ENCODE measurements at places on chromosomes 5 and 9.

DNA sequence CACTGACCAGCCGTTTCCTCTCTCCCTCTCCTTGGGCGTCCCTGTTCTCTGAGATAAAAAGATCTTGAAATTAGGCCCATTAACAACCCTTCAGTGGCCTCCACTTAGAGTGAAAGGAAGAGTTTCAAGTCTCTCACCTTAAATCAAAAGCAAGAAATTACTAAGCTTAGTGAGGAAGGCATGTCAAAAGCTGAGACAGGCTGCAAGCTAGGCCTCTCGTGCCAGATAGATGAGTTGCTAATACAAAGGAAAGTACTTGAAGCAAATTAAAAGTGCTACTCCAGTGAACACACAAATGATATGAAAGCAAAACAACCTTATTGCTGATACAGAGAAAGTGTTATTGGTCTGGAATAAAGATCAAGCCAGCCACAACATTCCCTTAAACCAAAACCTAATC lies 331.3 kb upstream of the SEMA6A start:
- DNase-seq: no peak

GRCh38 chr9:114046875-114047274 lies 31.2 kb downstream of the AMBP start:
- no peak for DNase-seq

GRCh38 chr5:123452401-123452800 lies 29.2 kb upstream of the CEP120 start:
- DNase-seq: no peak

GRCh38 chr9:9099646-9100045 lies 1300.1 kb upstream of the DMAC1 start:
- no peak for DNase-seq

DNA sequence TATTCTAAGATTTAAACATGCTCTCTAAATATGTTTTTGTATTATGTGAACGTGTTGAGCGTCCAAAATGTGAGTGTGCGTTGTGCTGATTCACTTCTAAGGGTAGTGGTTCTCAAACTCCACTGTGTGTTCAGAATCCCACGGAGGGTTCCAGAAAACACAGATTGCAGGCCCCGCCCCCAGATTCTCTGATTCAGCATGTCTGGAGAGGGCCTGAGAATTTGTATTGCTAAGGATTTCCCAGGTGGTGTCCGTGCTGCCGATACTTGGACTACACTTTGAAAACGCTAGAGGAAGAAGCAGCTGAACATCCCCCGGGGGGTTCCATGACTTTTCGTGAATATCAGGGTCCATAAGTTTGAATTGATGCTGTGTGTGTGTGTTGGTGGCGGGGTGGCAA lies 1043.2 kb upstream of the WWC1 start:
- DNase-seq: no peak

DNA sequence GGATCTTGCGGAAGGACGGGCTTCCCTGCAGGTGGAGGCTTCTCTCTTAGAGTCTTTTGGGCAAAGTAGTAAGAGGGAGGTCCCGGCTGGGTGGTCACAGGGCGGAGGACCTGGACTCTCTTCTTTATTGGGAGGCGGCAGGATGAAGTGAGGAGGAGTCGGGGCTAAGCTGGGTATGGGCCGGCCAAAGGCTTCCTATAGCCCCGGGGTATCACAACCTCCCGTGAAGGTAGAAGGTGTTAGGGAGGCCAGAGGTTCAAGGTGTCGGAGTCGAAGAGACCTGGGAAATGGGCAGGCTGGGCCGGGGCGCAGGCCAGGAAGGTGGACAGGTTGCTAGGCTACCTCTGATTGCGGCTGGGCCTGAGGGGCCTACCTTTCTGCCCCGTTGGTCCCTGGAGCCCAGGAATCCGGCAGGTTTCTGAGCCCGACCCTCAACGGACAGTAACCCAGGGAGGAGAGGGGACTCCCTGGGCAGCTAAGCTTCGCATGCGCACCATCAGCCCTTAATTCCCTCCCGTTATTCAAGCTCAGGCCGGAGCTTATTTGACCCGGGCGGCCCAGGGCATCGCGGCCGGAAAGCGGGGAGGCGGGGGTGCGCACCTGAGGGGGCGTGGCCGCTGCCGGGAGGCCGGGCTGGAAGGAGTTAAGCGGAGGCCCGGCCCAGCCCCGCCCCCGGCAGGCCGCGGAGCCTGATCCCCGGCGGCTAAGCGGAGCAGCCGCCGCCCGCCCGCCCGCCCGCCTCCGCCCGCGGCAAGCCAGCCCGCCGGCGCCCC lies at the start of gene TESK1:
Gene TESK1, plus strand, starts transcription at position 685 of the 773 bp plus-strand sequence. CDS start 358 bp downstream, outside the sequence.
- peak; percentile 74 for DNase-seq

DNA sequence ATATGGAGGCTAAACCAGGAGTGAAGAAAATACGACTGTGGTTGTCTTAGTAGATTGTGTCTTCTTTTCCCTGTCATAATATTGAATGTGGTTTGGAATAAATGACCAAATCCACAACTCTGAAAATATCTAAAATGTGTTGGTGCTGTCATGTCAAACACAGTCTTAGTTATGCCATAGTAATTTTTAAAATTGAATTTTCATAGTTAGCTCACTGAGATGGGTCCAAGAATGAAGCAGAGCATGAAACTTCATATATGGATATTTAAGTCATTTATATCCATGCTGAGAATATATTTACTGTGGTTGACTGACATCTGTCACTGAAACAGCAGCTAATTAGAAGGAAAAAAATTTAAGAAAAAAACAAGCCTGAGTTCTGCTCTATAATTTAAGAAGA lies 260.4 kb upstream of the ATP10B start:
- no peak for DNase-seq

GRCh38 chr5:5481206-5481605 lies 58.7 kb downstream of the ICE1 start:
- DNase-seq: no peak

DNA sequence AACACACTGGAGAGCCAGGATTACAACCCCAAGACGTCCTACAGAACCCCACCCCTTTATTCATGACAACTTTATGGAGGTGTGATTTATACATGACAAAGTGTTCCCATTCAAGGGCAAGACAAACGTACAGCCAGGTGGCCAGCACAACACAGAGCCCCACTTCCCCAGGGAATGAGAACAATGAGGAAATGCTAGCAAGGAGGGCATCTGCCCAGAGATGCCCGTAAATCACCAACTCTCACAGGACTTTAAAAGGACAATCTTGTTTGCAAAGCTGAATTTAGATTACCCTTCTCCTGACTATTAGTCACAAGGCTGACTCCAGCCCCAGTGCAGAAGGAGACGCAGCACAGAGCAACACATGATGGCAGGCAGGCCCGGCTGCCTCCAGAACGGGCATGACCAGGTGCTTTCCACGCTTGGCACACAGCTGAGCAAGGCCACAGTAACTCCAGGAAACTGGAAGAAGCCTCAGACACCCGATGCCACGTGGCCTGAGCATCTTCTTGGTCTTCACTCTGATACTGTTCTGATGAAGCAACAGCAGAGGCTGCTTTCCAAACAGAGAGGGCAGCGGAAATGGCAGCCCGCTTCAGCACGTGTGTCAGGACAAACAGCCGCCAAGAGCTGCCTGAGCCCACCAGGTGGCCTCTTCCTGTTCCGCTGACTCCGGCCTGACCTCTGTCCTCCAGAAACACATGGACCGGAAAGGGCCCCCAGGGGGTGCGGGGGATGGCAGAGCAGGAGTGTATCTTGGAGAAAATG lies 51.4 kb downstream of the ROR2 start:
- DNase-seq: peak; percentile 54

DNA sequence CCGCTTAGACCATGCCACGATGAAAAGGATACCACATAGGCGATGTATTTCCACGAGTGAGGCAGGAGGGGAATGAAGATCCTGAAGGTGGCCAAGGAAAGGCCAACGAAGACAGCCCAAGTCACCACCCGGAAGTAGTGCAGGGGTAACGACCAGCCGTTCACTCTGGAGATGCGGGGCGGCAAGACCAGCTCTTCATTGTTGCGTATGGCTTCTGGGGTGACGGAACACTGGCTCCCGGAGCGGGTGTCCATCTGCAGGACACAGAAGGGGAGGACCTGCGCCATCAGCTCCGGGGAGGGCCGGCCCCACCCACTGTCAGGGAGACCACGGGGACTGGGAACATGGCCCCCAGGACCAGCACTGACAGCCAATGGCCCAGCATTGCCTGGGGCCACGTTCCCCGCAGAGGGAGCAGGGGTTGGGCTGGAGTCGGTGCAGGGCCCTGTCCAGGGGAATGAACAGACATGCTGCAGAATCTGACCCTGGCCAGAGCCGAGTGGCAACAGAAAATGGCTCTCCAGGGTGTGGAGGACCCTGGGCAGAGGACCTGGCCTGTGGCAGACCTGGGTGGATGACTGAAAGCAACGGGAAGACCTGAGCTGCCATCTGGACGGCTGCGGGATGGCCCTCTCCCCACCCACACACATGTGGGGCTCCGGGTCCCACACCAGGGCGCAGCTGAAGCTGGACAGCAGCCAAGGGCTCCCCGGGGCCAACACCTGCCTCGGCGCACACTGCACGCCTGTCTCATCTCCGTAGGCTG lies 17.7 kb downstream of the ZDHHC11B start:
- DNase-seq: no peak

DNA sequence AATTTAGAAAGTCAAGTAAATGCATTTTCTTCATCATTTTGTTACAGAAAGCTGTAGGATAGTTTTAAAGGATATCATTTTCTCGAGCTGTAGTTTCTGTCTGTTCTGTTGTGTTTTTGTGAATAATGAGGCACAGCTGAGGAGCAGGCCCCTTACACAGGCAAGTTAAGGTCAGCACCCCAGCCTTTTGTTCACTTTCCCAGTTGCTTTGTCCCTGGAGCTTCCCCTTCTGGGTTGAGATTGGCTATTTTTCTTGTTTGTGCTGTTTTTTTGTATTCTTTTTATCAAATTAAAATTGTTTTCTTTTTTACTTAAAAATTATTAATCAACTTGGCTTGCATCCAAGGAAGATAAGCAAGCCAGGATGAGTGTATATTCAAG lies 213.8 kb upstream of the ACTBL2 start:
- DNase-seq: no peak

DNA sequence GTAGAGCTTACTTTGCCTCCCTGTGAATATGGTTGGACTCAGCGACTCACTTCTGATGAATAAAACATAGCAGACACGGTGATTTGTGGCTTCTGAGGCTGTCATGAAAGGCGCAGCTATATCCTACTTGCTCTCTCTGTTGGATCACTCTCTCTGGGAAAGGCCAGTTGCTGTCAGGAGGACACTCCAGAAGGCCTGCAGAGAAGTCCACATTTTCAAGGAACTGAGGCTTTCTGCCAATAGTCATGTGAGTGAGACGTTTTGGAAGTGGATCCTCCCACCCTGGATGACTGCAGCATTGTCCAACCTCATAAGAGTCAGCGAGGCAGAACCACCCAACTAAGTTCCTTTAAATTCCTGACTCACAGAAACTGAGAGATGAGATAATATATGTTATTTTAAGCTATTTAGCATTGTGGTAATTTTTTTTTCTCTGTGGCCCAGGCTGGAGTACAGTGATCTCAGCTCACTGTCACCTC lies 156.0 kb upstream of the MAST4 start:
- no peak for DNase-seq

- no peak for DNase-seq
Observed at GRCh38 chr5:984774-985173, 23.8 kb upstream of the NKD2 start.

DNA sequence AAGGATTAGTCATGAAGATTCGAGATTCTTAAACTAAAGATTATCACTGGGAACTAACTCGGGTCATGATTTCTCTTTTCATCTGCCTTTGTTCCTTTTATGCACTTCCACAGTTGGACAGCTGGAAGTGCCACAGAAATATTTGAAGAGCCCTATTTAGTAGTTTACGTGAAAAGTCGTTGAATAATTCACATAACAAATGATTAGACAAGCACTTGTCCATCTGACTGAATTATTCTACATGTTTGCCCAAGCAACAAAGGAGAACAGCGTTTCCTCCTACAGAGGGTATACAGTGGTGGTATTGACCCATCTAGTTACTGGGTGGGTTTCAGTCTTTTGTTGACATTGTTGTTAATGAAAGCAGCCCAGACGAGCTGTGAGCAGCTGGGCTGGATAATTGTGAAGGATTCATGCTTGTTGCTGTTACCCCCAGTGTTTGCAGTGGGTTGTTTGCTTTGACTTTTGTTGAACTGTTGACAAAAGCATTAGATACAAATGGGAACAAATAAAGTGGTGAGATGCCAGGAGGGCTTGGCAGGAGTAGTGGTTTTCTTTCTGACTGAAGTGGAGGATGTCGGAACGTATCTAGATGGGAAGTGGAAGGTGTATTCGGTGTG lies 96.2 kb downstream of the TLE4 start:
- DNase-seq: peak; percentile 94

- DNase-seq: no peak
Observed at GRCh38 chr5:126460459-126460858, 37.2 kb downstream of the GRAMD2B start.

DNA sequence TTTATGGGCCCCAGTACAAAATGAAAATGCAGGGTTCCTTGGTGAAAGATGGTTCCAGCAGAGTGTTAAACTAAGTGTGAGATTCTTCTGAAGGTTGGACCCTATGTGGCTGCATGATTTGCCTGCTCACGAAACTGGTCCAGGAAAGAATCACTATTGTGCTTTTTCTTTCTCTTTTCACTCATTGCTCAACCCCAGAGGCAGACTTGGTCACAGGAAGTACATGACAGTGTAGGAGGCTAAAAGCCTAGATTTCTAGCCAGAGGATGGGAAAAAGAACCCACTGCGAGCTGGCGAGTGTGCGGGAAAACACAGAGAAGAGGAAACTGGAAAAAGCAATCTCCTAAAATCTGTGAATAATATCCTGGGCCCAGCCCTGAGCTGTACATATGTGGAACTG lies 18.6 kb downstream of the SLC36A2 start:
- no peak for DNase-seq

All from NCI-H774 (cell line).